GDM1 (cell line): ENCODE measurements at places on chromosomes 12 and 14.

- no peak for DNase-seq
These were observed 500.4 kb downstream of the GALC start for GRCh38 chr14:87492561-87492960.

DNA sequence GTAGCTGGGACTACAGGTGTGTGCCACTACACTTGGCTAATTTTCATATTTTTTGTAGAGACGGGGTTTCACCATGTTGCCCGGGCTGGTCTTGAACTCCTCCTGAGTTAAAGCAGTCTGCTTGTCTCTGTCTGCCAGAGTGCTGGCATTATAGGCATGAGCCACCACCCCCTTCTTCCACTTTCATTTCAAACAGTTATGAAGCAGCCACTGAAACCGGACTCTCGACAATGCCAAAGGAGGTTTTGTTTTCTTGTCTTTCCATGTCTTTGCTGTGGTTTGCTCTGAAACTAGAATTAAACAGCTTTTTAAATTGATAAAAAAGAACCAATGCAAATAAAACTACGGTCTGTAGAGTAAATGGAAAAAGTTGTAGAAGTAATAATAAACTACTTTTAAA lies 30.4 kb downstream of the RAP1B start:
- no peak for DNase-seq

DNA sequence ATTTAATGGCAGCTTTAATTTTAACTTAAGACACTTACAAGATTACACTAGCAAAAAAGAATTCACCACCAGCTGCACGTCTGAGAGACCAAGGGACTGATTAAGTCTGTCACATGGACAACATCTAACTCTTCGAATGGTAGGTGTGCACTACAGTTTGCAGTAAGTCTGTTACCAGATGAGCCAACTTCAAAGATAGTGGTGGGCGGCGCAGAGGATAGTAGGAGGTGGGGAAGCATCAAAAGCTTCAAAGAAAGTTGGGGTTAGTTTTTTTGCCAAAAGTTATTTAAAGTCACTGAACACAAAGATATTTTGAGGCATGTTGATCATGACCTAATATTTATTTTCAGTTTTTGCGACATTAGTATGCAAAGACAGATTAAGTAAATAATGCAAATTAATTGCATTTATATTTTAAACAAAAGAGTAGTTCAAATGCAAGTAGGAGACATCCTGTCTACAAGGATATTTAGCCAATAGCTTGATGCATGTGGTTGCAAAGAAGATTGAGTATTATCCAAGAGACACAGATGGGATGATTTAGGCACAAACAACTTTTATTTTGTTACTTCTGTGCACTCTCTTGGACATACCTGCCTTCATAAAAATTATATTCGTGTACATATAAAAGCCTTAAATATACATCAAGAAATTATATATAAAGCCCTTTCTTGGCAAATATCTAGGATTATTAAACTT lies 327.7 kb downstream of the BMP4 start:
- DNase-seq: no peak

DNA sequence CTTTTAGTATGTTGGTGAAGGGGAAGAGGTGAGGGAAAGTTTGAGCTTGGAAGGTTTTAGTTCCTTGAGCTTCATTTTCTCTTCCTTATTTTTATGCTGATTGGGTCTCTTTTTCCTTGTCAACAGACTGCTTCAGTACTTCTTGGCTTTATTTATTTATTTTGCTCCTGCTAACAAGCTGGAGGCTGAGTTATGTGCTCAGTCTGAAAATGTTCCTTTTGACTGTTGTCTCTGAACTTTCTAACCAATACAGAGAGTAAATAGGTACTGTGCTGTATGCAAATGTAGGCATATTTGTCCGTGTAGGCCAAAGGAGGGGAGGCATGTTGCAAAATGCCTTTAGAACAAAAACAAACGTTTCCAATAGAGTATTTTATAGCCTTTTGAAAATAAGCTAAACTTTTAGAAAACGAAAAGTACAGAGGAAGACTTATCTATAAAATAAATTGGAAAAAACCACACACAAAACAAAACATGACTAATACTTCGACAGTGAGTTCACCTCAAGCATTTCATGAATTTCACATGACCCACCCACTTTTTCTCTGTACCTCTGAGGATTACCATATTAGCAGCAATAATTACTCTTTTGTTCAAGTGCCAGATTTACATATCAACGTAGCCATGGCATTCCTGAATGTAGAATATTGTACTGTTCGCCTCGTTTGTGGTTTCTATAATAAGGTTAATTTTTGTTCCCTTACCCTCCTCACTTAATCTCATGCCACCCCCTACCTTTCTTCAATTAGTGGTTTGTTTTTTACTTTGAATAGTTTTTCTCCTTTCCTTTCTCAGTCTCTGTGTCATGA lies 4.7 kb upstream of the CREBL2 start:
- DNase-seq: no peak

GRCh38 chr12:29054858-29055663 lies 94.0 kb upstream of the FAR2 start:
- DNase-seq: no peak

DNA sequence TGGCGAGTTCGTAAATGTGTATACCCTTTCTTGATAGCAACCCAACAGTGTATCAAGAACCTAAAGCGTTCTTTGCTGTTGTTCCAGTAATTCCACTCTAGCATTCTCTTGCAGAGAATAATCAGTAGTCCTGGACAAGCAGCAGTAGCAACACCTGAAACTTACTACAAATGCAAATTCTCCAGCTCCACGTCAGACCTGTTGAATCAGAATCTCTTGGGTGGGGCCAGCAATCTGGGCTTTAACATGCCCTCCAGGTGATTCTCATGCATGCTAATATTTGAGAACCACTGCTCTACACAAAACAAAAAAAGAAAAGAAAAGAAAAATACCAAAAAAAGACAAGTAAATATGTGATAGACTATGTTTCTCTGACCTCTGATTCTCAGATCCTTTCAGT lies 10.1 kb downstream of the PTGDR start:
- DNase-seq: no peak

- DNase-seq: peak; percentile 51
These were observed 1059.8 kb downstream of the TMEM121 start for GRCh38 chr14:106586098-106586704.

DNA sequence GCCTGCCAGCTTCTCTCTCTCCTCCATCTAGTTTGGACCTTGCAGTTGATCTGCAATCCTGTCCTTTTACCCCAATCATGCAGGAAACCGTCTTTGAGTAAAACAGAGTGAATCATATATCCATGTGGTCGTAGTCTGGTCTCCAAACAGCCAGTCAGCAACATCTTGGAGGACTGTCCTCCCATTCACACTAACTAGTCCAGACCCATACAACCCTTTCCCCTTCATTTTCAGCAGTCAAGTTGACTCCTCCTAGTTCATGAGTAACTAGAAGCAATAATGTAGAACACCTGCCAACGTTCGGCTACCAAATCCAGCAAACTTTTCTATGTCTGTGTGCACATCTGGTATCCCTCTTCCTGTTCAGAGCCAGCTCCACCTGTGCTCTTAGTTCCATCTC lies 10.8 kb upstream of the BIN2 start:
- DNase-seq: no peak

DNA sequence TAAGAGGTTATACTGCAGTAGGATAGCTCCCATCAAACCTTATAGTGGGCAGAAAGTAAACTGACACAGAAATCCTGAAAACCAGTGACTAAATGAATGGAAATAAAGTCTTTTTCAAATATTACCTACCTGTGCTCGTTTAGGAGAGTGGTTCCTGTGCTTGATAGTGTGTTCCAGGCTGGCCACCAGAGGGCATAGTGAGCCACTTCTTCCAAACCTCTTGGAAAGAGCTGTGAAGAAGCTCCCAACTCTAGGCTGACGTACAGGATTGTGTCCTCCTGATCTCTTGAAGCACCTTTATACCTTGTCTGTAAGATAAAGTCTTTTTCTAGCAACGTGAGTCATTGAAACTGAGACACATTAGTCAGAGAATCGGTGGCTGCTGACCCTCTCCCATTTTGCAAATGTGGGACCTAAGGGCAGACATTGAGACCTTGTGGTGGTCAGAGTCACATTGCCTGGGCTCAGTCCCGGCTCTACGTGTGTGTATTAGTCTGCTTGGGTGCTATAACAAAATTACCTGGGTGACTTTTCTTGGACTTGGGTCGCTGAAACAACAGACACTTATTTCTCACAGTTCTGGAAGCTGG lies 17.6 kb downstream of the TDP1 start:
- peak; percentile 10 for DNase-seq

DNA sequence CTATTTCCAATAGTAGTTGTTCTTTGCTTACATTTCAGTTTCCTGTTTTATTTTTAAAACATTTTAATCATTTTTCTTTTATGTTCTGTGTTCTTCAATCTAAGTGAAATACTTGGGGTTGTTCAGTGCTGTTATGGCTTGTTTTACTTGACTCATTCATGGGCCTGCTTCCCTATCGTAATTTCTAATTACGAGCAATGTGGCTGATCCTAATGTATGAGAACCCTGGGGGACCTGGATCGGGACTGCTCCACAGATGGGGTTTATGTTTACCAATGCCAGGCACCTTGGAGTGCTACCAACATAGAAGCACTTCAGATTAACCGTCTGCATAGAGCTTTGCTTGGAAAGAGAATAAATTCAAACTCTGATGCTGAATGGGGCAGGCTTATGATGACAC lies 29.8 kb downstream of the TECPR2 start:
- DNase-seq: no peak

- no peak for DNase-seq
These were observed 73.6 kb downstream of the RFLNA start for GRCh38 chr12:124368421-124369032.

DNA sequence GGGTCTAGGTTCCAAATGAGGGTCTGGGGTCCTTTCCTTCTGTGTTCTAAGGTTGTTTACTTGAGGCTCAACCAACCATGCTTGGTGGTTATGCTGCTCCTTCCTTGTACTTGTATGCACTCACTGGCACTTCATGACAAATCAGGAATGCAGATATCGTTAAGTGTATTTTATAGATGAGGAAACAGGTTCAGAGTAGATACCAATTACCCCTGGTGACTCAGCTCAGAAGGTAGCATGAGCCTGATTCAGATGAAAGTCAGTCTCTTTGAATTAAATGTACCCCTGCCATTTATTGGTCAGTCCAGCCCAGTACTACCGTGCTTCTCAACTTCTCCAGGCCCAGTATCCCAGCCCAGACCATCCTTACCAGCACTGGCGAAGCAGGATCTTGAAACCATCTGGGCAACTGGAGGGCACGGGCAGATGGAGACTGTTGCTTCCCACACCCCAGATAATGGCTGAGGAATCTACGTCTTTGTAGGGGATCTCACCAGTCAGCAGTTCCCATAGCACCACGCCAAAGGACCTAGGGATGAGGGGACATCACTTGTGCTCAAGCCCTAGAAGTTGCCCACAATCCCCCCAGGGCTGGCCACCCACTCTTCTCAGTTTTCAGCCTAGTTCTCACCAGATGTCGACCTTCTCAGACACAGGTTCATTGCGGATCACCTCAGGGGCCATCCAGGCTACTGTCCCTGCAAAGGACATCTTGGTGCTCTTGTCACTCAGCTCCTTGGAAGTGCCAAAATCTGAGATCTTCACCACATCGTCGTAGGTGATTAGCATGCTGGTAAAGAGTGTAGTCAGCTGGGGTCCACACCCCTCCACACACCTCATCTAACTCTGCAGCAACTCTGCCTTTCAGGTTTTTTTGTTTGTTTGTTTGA lies 14.3 kb downstream of the MAP3K12 start:
- no peak for DNase-seq

GRCh38 chr12:59570145-59570544 lies 25.7 kb upstream of the SLC16A7 start:
- DNase-seq: no peak

DNA sequence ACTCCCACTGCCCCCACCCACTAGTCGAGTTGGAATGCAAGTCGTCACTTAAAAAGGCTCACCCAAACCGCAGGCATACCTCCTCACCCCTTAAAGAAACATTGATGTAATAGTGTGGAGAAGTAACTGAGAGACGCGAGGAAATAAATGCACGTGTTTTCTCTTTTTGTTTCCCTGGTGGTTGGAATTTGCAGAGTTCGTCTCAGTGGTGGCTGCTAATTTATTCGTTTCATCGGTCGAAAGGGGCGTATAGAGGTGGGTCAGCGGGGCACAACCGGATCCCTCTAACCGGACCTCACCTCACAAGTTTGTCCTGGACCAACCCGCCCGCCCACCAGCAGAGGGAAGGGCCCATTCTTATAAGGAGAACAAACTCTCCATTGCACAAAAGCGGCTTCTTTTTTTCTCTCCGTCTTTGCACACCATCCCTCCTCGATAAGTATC lies 5.0 kb upstream of the NPAS3 start:
- DNase-seq: no peak

GRCh38 chr14:58082011-58082410 lies 70.0 kb downstream of the ARMH4 start:
- no peak for DNase-seq

GRCh38 chr14:67582061-67582460 lies 18.0 kb downstream of the PIGH start:
- no peak for DNase-seq

DNA sequence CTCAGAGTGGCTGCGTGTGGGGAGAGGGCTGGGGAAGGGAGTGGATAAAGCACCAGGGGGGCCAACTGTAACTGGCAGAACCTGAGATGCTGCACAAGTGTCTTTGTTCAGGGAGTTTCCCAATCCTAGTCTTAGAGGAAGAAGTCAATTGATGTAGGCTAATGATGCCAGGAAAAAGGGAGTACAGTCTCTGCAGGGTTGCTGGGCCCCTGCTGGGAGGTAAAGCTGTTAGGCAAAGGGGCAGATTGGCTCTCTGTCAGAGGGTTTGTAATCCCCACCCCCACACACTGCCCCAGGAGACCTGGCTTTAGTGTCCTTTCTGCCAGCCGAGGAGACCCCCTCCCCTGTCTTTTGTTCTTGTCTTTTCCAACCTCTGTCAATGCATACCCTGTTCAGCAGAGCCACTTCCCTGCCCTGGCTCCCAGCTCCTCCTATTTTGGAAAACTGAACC lies 178.4 kb downstream of the KCNA5 start:
- DNase-seq: no peak

DNA sequence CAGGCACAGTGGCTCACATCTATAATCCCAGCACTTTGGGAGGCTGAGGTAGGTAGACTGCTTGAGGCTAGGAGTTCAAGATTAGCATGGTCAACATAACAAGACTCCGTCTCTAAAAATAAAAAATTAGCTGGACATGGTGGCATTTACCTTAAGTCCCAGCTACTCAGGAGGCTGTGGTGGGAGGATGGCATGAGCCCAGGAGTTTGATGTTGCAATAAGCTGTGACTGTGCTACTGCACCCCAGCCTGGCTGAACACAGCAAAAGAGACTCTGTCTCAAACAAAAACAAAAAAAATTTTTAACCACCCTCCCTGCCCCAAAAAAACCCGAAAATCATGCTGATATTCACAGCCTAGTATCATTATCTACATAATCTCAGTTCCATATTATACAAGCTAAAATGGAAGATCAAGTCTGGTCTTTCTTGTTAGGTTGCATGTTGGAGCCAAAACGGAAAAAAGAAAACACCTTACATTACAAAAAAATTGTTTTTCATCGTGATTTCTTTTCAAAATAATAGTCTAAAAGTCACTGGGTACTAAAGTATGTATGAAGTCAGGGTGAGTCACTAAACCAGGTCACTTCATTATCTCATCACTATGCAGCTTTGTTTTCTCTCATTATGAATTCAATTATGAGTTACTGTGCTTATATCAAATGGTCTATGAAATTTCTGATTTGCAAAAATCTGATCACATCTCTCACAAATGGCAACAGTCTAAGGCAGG lies 13.8 kb downstream of the GXYLT1 start:
- no peak for DNase-seq
